ENCODE measurements at places on chromosomes 16 and 17. TPM values are rescaled to one million over a fixed set of nuclear protein-coding genes. Genes with fewer than 3 reads are reported as not detected.

The SCNN1G gene
- not detected for total RNA-seq

The SLC52A1 gene
- not detected for total RNA-seq

The C1QTNF8 gene
- not detected for total RNA-seq

DNA sequence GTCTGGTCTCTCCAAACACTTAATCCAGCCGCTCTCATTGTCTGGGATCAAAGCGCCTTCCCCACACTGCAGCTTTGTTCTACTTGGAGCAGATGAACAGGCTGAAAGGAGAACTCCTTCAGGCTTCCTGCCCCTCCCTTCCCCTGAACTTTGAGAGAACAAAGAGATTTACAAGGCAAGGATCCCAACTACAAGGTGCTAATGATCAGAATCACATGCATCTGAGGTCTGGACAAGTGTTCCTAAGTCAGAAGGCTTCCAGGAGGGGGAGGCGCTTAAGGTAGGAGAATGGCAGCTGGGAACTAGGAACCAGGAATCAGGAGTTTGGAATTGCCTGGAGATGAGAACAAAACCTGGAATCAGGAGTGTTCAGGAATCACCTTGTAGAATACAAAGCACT is 606.3 kb upstream of the CDH11 start:
- DNase-seq = no peak

DNA sequence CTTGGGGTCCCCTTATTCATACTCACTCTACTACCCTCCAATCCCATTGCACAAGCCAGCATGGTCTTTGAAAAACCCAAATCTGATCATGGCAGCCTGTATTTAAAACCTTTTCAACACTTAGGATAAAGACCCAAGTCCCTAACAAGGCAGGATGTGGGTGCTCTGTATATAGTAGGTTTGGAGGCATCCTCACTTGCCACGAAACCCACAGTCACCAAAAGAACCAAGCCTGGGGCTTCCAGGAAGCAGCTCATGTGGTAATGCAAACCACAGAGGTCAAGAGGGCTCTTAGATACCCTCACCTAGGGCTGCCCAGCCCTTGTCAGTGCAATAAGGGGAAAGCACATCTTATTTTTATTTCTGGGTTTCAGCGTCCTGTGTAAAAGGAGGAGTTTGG is 218.6 kb upstream of the ASIC2 start:
- DNase-seq = no peak
